ENCODE measurements at places on chromosomes 16 and 17. TPM values are rescaled to one million over a fixed set of nuclear protein-coding genes. Genes with fewer than 3 reads are reported as not detected.

DNA sequence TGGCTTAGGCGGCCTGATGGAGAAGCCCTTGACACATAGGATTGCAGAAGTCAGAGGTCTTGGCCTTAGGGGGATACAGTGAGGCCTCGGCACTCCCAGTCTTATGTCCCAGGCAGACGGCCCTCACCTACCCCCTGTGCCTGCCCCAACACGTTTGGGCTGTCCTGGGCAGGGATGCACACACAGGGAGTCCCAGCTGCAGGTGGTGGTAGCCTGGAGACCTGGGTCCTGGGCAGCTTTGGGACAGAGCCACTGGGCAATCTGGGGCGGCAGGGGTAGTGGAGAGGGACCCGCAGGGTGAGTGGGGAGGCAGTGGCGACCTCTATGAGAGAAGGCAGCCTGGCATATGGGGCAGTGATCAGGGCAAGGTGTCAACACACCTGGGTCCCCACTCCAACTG is 48.3 kb downstream of the SDK2 start:
- no peak overlapping the region for H3K27ac ChIP-seq
- no peaks in the 10 kb centered on the region for H3K4me1 ChIP-seq
- H3K4me3 ChIP-seq, result no peak overlapping the region
- no peaks in the 10 kb centered on the region for H3K27me3 ChIP-seq
- no peak for DNase-seq

- no peaks in the 10 kb centered on the region for H3K27me3 ChIP-seq
- no peaks in the 10 kb centered on the region for H3K36me3 ChIP-seq
These were observed 506.8 kb upstream of the SOX9 start for GRCh38 chr17:71613996-71614395.

DNA sequence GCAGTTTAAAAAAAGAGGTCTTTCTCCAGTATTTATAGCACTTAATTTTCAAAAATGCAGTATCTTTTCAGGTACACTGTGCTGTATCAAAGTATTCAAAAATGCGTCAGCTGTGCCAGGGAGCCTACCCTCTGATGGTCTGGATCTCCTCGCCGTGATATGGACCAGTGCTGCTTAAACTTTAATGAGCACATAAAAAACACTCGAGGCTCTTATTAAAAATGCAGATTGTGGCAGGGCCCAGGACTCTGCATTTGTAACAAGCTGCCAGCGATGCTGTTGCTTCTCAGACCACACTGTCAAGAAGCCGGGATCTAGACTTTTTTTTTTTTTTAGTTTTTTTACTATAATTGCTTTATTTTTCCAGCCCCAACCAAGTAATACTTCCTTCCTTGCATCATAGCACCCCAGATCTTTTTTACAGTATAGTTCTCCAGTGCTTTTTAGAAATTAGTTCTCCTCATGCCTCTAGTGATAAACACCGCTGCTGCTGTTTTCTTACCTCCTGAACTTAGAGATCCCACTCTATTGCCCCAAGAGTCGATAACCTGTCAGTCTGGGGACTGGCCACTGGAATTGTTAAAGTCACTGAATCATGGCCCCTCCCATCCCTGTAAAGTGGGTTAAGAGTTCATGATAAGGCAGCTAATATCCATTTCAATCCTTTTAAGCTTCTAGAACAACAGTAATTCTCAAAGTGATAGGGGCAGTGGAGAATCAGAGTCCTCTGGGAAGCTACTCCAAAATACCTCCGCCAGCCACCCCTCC is 1.6 kb upstream of the SMARCD2 start:
- DNase-seq, result no peak
- H3K4me1 ChIP-seq, result peaks cover 21% of the 10 kb centered on the region
- no peak overlapping the region for H3K27ac ChIP-seq
- no peaks in the 10 kb centered on the region for H3K36me3 ChIP-seq
- peak overlapping the region; percentile 94 for H3K4me3 ChIP-seq
- H3K27me3 ChIP-seq, result no peaks in the 10 kb centered on the region

Gene ASGR1
- total RNA-seq, result 0.28 TPM

Gene CLEC3A
- not detected for total RNA-seq

Gene ADAP2
- total RNA-seq, result 3.6 TPM

DNA sequence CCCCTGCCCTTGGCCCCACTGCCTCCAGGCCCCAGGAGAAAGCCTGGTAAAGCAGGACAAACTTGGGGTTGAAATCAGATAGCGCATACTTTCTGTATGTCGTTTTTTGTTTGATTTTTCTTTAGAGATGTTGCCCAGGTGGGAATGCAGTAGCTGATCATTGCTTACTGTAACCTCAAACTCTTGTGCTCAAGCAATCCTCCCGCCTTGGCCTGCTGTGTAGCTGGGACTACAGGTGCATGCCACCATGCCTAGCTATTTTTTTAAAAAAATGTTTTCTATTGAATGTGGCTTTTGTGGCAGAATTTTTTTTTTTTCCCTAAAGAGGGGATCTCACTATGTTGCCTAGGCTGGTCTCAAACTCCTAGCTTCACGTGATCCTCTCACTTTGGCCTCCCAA is 11.1 kb upstream of the CCL5 start:
- H3K36me3 ChIP-seq, result no peaks in the 10 kb centered on the region
- H3K27me3 ChIP-seq, result no peaks in the 10 kb centered on the region
- no peak overlapping the region for H3K27ac ChIP-seq
- H3K4me1 ChIP-seq, result no peaks in the 10 kb centered on the region

DNA sequence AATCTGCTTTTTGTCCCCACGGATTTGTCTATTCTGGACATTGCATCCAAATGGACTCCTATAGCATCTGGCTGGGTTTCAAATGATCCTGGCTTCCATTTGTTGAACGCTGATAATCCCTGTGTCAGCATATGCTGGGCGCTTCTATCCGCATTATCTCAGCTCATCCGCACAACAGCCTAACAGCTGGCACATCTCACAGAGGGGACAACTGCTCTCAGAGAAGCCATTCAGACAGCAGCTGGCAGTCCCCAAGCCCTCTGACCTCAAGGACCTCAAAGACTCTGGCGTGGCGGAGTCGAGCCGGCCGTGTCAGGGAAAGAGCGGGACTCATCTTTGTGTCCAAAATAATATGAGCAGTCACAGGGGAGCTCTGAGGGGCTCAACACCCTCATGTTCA is 82.3 kb downstream of the NT5M start:
- H3K27ac ChIP-seq, result no peak overlapping the region
- no peaks in the 10 kb centered on the region for H3K27me3 ChIP-seq
- H3K4me3 ChIP-seq, result no peak overlapping the region

DNA sequence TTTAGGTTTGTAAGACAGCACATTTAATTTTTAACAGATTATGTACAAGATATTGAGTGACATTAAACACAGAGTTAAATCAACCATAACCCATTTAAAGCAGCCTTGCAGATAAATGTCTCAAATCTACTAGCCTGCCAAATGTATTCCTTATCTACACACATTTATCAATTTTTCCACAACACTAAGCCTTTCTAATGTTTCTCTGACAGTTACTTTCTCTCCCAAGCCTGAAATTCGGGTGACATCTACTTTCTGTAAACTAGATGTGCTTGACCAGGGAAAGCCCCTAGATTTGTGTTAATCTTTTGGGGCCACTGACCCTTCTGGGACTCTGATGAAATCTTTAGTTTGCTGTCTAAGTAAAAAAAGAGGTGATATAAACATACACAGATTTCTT is 69.0 kb downstream of the CDH13 start:
- no peak for DNase-seq
- peaks cover 7% of the 10 kb centered on the region for H3K4me1 ChIP-seq
- H3K36me3 ChIP-seq, result no peaks in the 10 kb centered on the region
- no peak overlapping the region for H3K4me3 ChIP-seq
- H3K27ac ChIP-seq, result no peak overlapping the region
- no peaks in the 10 kb centered on the region for H3K27me3 ChIP-seq

GRCh38 chr17:70239391-70239826 is 70.1 kb downstream of the KCNJ2 start:
- no peaks in the 10 kb centered on the region for H3K36me3 ChIP-seq
- H3K27me3 ChIP-seq, result no peaks in the 10 kb centered on the region
- no peak for DNase-seq
- H3K4me1 ChIP-seq, result no peaks in the 10 kb centered on the region
- no peak overlapping the region for H3K4me3 ChIP-seq

- no peak overlapping the region for H3K4me3 ChIP-seq
- H3K27ac ChIP-seq, result no peak overlapping the region
These were observed 127.5 kb upstream of the WSCD1 start for GRCh38 chr17:5942687-5943086.

DNA sequence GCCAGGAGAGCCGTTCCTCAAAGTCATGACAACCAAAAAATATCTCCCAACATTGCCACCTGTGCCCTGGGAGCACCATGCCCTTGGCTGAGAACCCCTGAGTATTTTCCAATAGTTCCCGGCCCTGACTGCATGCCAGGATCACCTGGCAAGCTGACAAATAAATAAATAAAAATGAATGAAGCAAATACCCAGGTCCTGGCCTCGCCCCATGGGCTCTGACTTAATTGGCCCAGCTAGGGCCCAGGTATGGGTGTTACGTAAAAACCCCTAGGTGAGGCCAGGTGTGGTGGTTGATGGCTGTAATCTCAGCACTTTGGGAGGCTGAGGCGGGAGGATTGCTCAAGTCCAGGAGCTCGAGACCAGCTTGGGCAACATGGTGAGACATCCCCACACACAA is 2.7 kb upstream of the C16orf74 start:
- H3K4me3 ChIP-seq, result no peak overlapping the region
- H3K27me3 ChIP-seq, result no peaks in the 10 kb centered on the region
- peak; percentile 78 for DNase-seq
- H3K27ac ChIP-seq, result peak overlapping the region; percentile 23
- H3K4me1 ChIP-seq, result peaks cover 44% of the 10 kb centered on the region

Gene SLC6A4
- 0.97 TPM for total RNA-seq

DNA sequence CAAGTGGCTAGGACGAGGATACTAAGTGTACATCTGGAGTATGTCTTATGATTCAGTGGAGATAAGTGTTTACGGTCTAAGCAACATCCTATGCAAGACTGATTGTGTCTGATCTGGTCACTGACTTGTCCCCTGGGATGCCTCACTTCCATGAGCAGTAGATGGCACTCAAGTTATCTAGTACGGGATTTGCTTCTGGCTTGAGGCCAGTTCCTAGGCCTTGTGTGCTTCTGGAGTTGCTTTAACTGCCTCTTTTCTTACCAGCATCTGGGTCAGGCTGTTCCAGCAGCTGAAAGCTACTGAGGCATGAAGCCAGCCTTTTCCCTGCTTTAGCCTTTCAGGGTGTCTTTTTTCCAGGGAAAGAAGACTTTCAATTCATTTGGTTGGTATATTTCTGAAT is 23.0 kb downstream of the SUPT6H start:
- no peak overlapping the region for H3K27ac ChIP-seq
- no peak for DNase-seq
- H3K27me3 ChIP-seq, result no peaks in the 10 kb centered on the region
- no peaks in the 10 kb centered on the region for H3K4me1 ChIP-seq
- H3K36me3 ChIP-seq, result peaks cover 12% of the 10 kb centered on the region
- H3K4me3 ChIP-seq, result no peak overlapping the region

Gene IL17C
- not detected for total RNA-seq

GRCh38 chr16:79801646-79802045 is 201.1 kb upstream of the MAF start:
- no peak overlapping the region for H3K27ac ChIP-seq
- DNase-seq, result no peak

Gene CDRT15
- total RNA-seq, result not detected

DNA sequence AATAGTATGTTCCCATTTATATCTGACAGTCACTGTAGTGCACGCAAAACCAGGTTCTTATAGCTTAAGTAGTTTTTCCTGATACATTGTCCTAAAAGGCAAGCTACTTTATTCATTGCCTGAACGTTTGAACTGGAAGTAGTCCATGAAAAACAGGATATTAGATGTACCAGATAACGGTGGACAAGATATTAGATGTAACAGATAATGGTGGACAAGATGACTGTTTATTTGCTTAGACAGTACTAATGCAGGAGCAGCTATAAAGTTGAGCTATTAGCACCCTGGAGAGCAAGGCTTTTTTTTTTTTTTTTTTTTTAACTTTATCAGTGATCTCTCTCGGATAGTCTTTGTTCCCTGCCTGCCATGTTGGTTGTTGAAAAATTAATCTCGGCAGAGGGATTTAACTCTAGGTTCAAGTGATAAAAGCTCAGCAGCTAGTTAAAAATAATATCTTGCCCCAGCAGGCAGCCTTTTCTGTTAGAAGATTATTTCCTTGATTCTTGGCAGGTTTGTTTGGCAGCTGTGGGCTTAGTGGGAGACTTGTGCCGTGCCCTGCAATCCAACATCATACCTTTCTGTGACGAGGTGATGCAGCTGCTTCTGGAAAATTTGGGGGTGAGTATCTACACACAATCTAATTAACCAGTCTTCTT is 17.3 kb upstream of the TBKBP1 start:
- no peak overlapping the region for H3K4me3 ChIP-seq
- H3K4me1 ChIP-seq, result no peaks in the 10 kb centered on the region
- H3K36me3 ChIP-seq, result peaks cover 60% of the 10 kb centered on the region
- H3K27ac ChIP-seq, result no peak overlapping the region
- H3K27me3 ChIP-seq, result no peaks in the 10 kb centered on the region
